NCI-H2171 (cell line): ENCODE measurements at places on chromosomes 4 and X.

DNA sequence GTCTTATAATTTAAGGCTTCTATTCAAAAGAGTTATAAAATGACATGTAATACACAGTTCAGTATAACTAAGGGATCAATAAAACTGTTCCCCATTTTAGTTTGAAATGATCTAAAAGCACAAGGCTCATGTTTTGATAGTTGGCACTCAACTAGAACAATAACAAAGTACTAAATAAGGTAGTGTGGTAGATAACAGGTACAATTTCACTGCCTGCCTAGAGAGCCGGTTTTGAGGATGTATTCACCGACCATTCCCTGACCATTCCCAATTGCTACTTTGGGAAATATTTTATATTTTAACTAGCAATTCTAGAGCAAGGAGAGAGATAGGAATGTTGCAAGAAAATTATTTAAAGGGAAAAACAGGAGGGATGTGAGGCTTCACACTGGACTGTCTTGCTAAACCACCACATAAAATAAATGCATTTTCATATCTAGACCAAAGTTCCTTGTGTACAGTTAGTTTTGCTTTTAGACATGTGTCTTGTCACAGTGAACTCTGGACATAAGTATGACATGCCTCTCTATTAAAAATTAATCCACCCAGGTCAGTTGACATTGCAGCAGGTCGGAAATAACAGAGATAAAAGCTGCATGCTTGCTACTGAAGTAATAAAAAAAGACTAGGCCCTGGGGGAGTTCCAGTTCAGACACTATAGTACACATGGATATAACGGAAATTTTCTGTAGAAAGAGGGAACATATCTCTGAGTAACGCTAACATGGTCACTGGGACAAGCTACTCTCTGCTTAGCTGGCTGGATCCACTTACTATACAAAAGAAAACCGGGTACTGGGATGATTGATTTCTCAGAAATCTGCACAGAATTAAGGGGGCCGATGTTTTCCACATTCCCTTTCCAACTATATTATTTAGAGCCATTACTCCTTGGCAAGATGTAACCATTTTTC lies 56.3 kb upstream of the NAP1L5 start:
- DNase-seq, result no peak

- no peak for DNase-seq
Observed at GRCh38 chr4:106898621-106899230, 137.4 kb downstream of the DKK2 start.

- no peak for DNase-seq
Observed at GRCh38 chr4:20326460-20326859, 74.8 kb downstream of the SLIT2 start.

- DNase-seq, result no peak
Observed at GRCh38 chr4:4810778-4811177, 48.7 kb upstream of the MSX1 start.

DNA sequence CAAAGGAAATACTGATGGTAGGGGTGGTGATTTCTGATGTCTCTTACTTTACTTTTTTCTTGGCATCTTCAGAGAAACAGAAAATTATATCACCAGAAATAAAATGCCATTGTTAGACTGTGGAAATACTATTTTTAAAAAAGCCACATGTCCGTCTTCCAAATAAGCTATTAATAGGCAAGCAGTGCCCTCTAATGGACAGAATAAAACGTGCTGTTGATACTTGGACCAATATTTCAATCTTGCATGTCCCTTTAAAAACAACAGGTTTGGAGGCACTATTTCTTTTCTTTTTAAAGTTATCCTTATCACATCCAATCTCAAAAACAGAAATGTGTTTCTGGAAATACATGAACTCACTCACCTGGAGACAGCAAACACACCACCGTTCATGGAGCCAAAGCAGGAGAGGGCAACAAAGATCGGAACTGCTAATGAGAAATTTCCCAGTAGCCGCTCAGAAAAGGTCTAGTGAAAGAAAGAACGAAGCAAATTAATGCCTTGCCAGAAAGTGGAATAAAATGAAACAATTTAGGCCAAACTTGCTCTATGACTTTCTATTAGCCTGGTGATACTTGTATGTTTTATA lies 59.2 kb downstream of the SLC7A11 start:
- DNase-seq, result peak; percentile 12

DNA sequence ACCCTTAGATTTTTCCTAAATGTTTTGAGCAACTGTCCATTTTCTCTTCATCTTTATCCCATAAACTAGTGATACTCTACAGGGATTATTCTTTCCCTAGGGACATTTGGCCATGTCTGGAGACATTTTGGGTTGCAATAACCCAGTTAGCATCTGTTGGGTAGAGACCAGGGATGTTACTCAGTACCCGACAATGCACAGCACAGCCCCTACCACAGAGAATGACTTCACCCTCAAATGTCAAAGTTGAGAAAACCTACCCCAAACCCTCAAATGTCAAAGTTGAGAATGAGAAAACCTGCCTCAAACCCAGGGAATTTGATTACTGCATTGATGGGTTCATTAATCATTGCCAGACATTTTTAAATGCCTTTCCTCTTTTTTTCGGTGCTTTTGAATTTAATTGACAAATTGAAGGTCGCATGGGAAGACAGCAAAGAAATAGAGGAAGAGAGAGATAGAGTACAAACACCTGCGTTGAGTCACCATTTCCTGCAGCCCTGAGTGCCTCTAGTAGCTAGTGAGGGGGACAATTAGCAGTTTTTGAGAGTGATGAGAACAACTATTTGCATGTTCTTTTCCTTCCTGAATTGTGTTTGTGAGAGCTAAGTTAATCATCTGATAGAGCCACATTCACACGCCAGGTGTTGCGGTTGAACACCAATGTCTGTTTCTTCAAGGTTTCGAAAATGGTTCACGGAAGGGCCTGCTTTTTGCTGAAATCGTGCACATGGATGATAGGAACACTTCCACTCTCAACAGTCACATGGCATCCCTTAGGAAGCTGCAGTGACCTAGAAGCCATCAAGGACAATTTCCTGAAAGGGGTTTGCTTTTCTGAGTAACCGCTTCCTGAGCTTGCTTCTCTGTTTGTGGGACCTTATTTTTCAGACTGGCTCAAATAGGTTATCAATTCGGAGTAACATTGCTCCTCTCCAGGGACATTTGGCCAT lies 203.9 kb upstream of the VCX3A start:
- no peak for DNase-seq

DNA sequence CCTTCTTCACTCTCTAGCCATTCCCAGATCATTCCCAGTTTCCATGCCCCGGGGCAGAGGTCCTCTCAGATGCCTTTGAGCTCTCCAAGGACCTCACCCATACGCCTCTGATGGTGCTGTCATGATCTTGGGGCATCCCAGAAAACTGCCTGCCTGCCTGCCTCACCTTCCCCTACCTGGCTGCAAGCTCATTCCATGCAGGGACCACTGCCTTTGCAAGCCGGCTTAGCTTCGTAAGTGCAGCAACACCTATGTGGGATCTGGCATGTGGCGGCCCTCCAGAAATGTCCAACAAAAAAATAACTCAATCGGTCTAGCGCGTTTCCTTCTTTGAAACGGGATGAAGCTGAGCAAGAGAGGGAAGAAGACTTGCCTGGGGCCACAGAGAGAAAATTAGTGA lies 53.0 kb downstream of the C4orf50 start:
- DNase-seq, result no peak

DNA sequence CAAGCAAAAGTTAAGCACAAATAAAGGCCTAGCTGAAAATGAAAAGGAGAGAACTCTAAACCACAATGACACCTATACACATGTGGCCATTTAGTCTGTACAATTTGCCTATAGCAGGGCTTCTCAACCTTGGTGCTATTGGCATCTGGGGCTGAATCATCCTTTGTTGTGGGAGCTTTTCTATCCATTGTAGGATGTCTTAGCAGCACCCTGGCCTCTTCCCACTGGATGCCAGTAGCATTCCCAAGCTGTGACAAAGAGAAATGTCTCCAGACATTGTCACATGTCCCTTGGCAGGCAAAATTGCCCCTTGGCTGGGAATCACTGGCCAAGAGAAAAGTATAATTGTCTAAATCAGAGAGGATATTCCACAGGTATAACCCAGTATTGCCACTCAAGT lies 13.5 kb upstream of the PRPS2 start:
- no peak for DNase-seq

- no peak for DNase-seq
Observed at GRCh38 chrX:3231766-3232165, 114.7 kb downstream of the MXRA5 start.

DNA sequence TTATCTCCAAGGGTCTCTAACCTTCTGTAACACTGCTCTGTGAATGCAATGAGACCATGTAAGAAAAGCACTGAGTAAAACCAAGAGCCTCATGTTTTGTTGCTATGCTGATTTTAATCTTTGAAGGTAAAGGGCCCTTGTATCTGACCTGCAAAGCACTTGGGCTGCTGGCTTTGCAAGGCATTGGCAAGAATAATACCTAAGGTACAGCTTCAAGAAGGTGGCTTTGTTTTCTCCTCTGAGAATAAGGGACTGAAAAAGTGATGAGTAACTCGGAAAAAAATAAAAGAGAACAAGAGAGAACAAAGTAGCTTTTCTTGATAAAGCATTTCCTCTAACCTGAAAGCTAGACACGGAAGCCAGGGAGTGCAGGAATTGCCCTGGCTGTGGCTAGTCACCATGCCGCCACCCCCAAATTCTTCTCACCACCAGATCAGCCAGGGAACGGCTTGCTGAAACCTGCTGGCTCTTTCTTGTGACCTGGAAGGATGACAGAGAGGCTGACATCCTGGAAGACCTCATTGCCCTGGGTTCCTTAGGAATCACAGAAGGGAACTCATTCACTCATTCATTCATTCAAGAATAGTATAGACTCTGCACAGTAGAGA lies 41.8 kb upstream of the HS3ST1 start:
- DNase-seq, result no peak

DNA sequence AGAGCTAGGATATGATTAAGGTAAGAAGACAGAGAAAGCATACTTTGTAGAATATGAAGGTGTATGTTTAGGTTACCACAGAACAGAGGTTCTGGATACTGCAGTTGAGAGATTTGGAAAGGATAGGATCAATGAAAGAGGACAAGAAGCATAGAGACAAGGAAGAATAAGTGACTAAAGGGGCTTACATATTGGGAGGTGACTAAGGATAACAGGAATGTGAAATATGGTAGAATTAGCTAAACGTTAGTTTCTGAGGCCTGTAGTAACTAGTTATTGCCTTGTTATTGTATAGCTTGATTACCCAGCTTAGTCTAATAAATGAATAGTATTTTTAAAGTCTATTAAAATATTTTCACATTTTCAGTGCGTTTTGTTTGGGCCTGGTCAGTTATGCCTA lies 38.2 kb downstream of the CENPI start:
- DNase-seq, result no peak

- no peak for DNase-seq
Observed at GRCh38 chrX:112120721-112121120, 38.1 kb upstream of the TRPC5 start.

DNA sequence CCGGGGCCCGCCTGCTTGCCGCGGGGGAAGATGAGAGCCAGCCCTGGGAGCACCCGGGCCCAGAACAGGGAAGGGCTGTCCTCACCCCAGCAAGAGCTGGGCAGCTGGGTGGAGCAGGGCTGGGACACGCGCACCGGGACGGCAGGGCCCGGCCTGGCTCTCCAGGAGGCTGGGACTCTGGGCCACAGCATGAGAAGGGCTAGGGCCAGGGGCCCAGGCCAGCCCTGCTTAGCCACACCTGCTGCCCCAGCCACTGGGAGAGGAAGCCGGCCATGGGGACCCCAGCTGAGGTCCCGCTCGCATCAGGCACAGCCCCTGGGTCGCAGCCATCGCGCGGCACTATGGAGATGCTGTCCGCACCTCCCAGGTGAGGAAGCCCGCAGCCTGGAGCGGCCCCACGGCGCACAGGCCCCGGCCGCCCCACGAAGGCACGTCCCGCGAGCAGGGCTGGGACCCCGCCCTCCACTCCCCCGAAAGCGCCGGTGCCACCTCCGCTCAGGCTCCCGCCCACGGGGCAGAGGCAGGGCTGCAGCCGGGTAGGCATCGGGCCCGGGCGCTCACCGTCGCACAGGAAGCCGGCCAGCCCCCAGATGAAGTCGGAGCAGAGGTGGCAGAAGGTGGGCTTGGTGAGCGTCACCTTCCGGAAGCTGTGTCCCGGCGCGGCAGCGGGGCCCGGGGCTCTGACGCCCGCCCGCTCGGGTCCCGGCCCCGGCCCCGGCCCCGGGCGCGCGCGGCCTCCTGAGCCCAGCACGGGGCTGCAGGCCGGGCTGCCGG lies 531 bp downstream of the DGKQ start:
- no peak for DNase-seq

GRCh38 chr4:2138846-2139500 lies 79.8 kb downstream of the NAT8L start:
- DNase-seq, result no peak

DNA sequence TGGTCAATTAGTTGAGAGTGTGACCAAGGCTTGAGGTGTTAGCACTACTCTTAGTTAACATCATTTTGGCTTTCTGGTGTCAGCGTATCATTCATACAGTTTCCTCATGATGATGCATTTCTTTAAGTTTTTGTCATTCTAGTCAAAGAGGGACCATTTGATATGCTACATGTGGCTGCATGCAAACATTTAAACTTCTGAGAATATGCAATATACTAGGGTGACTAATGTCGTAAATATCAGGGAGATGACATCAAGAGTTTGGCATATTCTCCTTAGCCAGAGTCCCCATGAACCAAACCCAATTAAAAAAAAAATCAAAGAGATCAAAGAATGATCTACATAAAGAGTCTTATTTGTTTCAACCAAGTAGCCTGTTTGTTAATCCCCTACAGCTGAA lies 537.4 kb upstream of the PCDH7 start:
- DNase-seq, result no peak

- DNase-seq, result no peak
Observed at GRCh38 chr4:2827071-2827873, 16.4 kb upstream of the ADD1 start.

GRCh38 chrX:1912193-1912592 lies 297.3 kb downstream of the ASMT start:
- DNase-seq, result no peak

DNA sequence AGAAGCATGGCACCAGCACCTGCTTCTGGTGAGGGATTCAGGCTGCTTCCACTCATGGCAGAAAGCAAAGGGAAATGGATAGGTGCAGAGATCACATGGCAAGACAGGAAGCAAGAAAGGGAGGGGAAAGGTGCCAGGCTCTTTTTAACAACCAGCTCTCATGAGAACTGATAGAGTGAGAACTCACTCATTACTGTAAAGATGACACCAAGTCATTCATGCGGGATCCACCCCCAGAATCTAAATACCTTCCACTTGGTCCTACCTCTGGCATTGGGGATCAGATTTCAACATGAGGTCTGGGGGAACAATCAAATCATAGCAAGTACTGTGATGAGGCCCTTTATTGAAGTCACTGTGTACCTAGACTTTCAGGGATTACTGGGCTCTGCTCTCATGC lies 72.0 kb upstream of the PRDM5 start:
- no peak for DNase-seq

GRCh38 chr4:152776352-152776751 lies 3.2 kb downstream of the TIGD4 start:
- DNase-seq, result no peak

DNA sequence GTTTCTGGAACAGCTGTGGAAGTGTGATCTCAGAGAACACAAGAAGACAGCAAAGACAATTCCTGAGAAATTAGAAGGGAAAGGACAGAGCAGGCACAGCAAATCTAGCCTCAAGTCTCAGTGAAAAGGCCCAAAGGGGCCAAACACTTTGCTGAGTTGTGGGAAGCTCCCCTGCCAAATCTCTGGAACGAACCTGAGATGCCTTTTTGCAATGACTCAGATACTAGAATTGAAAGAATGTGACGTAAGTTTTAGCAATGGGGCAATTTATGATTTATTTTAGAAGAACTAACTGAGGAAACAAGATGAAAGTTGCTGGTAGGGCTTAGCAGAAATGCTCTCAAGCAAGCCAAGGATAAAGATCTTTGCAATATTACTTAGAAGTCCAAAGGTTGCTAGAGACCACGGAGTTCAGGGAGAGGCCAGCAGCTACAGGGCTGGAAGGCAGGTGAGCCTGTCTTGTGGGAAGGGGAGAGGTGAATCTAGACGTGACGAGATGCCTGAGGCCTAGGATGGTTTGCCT lies 92.8 kb downstream of the AMELX start:
- DNase-seq, result no peak
